ENCODE measurements at places on chromosomes 2 and 18.

- no peak overlapping the region for H3K27ac ChIP-seq
- no peaks in the 10 kb centered on the region for H3K36me3 ChIP-seq
- no peak overlapping the region for H3K4me3 ChIP-seq
- DNase-seq: no peak
- H3K27me3 ChIP-seq: no peaks in the 10 kb centered on the region
Measured at GRCh38 chr2:154707994-154708575, 9.6 kb downstream of the KCNJ3 start.

DNA sequence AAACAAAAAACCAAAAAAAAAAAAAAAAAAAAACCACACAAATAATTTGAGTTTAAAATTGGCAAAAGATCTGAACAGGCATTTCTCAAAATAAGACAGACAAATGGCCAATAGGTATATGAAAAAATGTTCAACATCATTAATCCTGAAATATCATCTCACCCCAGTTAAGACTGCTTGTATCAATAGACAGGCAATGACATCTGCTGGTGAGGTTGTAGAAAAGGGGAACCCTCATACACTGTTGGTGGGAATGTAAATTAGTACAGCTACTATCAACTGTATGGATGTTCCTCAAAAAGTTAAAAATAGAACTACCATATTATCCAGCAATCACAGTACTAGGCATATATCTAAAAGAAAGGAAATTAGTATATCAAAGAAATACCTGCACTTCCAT, 523.1 kb downstream of the XIRP2 start:
- H3K4me1 ChIP-seq: no peaks in the 10 kb centered on the region
- no peak for DNase-seq
- no peak overlapping the region for H3K27ac ChIP-seq
- H3K36me3 ChIP-seq: no peaks in the 10 kb centered on the region
- H3K4me3 ChIP-seq: no peak overlapping the region

DNA sequence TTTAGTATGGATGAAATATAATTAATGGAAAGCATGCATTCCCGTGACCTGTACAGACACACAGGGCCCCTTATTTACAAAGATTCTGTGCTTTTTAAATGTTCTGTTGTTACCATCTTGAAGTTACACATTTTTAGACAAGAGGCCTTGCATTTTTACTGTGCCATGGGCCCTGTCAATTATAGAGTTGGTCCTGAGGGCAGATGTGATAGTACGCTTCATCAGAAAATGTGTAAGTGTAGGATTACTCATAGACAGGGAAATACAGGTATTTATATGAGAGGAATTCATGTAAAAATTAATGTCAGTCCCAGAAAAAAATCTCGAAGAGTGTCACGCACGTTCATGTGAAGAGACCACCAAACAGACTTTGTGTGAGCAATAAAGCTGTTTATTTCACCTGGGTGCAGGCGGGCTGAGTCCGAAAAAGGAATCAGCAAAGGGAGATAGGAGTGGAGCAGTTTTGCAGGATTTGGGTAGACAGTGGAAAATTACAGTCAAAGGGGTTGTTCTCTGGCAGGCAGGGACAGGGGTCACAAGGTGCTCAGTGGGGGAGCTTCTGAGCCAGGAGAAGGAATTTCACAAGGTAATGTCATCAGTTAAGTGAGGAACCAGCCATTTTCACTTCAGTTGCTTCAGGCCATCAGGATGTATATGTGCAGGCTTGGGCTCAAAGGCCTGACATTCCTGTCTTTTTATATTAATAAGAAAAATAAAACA, 12.2 kb upstream of the ALPK2 start:
- H3K27ac ChIP-seq: no peak overlapping the region
- no peak for DNase-seq
- H3K4me3 ChIP-seq: no peak overlapping the region
- no peaks in the 10 kb centered on the region for H3K4me1 ChIP-seq
- no peaks in the 10 kb centered on the region for H3K36me3 ChIP-seq
- no peaks in the 10 kb centered on the region for H3K27me3 ChIP-seq

DNA sequence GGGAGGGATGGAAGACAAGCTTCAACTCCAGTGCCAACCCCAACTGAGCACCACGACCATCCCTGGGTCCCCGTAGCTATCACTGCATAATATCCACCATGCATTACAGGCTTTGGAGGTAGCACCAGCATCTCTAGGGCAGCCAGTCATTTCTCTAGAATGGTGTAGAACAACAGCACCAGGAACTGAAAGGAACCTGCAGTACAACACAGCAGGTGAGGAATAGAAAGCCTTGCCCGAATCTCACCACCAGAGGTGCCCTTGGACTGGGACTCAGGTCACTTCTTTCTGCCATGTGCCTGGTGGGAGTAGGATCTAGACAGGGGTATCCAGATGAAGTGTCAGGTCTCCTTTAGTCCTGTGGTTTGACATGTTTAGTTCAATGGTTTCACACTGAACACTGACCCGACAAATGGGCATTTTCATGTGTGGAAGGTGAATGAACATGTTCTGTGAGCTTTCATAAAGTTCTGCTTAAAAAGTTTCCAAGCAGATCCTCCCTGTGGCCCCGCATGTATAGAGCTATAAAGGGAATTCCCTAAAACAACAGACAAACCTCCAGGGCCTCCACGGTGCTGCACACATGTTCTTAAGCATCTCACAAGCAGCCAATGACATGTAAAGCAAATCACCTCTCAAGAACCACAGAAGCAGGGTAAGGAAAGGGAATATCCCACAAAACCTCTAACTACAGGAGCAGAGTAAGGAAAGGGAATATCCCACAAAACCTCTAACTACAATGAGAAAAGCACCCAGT, 208.3 kb downstream of the AFF3 start:
- no peaks in the 10 kb centered on the region for H3K36me3 ChIP-seq
- no peaks in the 10 kb centered on the region for H3K27me3 ChIP-seq
- no peak overlapping the region for H3K4me3 ChIP-seq
- H3K27ac ChIP-seq: no peak overlapping the region

DNA sequence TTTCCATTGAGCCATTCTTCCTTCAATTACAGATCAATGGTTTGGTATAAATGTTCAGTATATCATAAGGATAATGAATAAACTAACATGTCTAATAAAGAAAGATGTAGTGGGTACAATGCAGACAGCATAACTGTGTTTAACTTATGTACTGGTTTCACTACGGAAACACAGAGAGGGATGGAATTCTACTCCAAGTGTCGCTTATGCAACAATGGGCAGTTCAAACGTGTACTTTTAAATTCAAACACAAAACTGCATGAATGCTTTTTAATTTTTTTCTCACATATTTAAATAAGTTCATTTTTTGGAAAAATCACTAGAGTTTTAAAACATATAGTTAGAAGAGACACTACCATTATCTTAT, 74.7 kb downstream of the COBLL1 start:
- no peaks in the 10 kb centered on the region for H3K4me1 ChIP-seq
- no peaks in the 10 kb centered on the region for H3K36me3 ChIP-seq
- H3K27me3 ChIP-seq: no peaks in the 10 kb centered on the region
- H3K27ac ChIP-seq: no peak overlapping the region
- H3K4me3 ChIP-seq: no peak overlapping the region

DNA sequence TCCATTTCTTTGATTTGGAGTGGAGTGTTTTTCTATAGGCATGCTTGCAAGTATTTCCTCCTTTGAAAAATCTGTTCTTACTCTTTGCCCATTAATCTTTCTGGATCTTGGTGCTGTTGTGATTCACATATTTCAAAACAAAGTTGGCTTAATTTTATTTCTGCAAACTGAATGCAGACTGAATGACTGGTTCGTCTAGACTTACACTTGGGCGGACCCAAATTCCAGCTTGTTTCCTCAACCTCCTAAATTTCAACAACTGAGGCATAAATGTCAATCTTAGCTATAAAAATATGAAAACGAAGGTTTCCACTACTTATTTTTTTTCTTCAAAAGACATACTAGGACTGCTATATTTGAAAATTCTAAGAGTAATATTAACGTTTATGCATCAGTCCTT, 59.0 kb downstream of the ANKRD44 start:
- peaks cover 20% of the 10 kb centered on the region for H3K36me3 ChIP-seq
- no peak overlapping the region for H3K27ac ChIP-seq
- no peak overlapping the region for H3K4me3 ChIP-seq
- H3K27me3 ChIP-seq: no peaks in the 10 kb centered on the region
- H3K4me1 ChIP-seq: peaks cover 57% of the 10 kb centered on the region
- no peak for DNase-seq

GRCh38 chr2:71224457-71224856, 2.4 kb downstream of the PAIP2B start:
- no peaks in the 10 kb centered on the region for H3K27me3 ChIP-seq
- H3K36me3 ChIP-seq: no peaks in the 10 kb centered on the region
- no peak overlapping the region for H3K27ac ChIP-seq
- H3K4me1 ChIP-seq: peaks cover 15% of the 10 kb centered on the region
- H3K4me3 ChIP-seq: no peak overlapping the region

DNA sequence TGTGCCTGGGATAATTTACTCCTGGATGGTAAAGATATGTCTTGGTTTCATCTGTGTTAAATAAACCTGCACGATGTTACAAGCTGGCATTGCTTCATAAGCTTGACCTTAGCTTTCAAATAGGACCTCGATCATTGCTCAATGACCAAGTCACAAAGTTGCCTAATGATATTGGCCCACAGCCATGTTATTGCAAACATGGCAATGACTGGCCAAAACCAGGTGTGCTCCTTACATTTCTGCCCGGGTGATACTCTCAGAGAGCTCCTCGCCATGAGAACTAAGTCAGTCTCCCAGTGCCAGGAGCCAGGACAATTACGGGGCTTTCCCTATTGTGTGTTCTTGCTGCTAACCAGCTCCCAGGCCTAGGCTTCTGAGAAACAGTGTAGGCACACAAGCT, 72.5 kb upstream of the CYP1B1 start:
- H3K4me1 ChIP-seq: no peaks in the 10 kb centered on the region
- no peaks in the 10 kb centered on the region for H3K36me3 ChIP-seq
- no peak overlapping the region for H3K4me3 ChIP-seq
- no peak for DNase-seq

GRCh38 chr18:40375837-40376236, 1579.2 kb upstream of the PIK3C3 start:
- H3K27me3 ChIP-seq: no peaks in the 10 kb centered on the region
- no peaks in the 10 kb centered on the region for H3K4me1 ChIP-seq
- H3K27ac ChIP-seq: no peak overlapping the region
- H3K4me3 ChIP-seq: no peak overlapping the region
- H3K36me3 ChIP-seq: no peaks in the 10 kb centered on the region

- no peak overlapping the region for H3K4me3 ChIP-seq
- no peak for DNase-seq
- no peak overlapping the region for H3K27ac ChIP-seq
- H3K27me3 ChIP-seq: peaks cover 86% of the 10 kb centered on the region
Measured at GRCh38 chr2:199471443-199472057, 13.8 kb upstream of the SATB2 start.

DNA sequence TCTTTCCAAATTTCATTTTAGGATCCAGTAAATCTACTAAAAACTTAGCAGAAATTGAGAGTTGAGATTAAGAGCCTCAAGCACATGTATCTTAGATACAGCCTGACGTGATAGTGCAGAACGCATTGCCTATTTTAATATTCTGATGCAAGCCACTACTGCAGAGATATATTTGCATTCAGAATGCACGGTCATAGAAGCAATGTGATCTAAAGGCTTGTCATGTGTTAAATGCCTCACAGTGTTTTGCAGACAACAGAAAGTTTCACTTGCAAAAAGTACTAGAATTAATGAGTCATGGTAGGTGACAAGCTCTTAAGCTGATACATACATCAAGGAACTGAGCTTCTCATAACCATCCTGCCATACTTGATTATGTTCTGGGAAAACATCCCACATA, 886.7 kb upstream of the CHAC2 start:
- no peak overlapping the region for H3K4me3 ChIP-seq
- no peak for DNase-seq
- no peaks in the 10 kb centered on the region for H3K27me3 ChIP-seq
- H3K36me3 ChIP-seq: no peaks in the 10 kb centered on the region
- no peaks in the 10 kb centered on the region for H3K4me1 ChIP-seq

DNA sequence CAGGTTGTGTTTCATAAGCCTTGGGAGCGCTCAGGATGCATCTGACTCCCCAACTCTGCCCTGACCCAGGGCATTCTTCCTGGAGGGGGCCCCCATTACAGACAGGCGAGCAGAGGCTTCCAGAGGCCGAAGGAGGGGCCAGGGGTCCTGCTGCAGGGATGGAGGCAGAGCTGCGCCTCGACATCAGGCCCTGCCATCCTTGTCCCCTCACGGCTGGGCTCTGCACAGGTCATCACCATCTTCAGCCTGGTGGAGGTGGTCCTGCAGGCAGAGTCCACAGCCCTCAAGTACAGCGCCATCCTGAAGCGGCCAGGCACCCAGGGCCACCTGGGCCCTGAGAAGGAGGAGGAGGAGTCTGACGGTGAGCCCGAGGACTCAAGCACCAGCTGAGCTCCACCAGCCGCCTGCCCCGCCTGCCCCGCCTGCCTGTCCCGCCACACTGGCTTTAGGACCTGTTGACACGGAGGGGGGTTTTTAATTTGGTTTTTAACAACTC, 42.3 kb upstream of the ALPP start:
- H3K27me3 ChIP-seq: no peaks in the 10 kb centered on the region
- no peaks in the 10 kb centered on the region for H3K4me1 ChIP-seq
- H3K27ac ChIP-seq: no peak overlapping the region
- no peak overlapping the region for H3K4me3 ChIP-seq
- H3K36me3 ChIP-seq: peaks cover 6% of the 10 kb centered on the region
- no peak for DNase-seq

DNA sequence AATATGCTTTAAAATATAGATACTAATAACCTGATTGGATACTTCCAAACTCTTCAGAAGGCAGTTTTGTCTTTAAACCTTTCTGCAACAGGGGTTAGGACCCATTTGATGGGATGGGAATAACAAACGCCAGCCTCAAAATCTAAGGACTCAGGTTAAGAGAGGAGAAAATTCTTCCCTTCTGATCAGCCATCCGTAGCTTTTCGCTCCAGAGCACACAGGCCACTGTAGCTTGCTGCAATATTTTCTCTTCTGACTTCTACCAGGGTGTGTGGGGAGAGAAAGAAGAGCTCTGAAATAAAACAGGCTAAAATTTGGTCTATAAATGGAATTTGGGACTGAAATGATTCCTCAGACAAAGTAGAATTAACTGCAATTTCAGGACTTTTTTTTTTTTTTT, 95.1 kb downstream of the ALPK2 start:
- peaks cover 9% of the 10 kb centered on the region for H3K4me1 ChIP-seq
- no peak for DNase-seq
- no peak overlapping the region for H3K27ac ChIP-seq
- no peaks in the 10 kb centered on the region for H3K27me3 ChIP-seq
